ENCODE measurements at places on chromosomes 5 and 9. TPM values are rescaled to one million over a fixed set of nuclear protein-coding genes. Genes with fewer than 3 reads are reported as not detected.

PTRH1 gene
- total RNA-seq: 35.0 TPM

ROR2 gene
- total RNA-seq: 3.2 TPM

ORM1 gene
- not detected for total RNA-seq

MAMDC2 gene
- 1.2 TPM for total RNA-seq

TPPP gene
- total RNA-seq: 0.62 TPM
